ENCODE measurements at places on chromosomes 12 and 14.

DNA sequence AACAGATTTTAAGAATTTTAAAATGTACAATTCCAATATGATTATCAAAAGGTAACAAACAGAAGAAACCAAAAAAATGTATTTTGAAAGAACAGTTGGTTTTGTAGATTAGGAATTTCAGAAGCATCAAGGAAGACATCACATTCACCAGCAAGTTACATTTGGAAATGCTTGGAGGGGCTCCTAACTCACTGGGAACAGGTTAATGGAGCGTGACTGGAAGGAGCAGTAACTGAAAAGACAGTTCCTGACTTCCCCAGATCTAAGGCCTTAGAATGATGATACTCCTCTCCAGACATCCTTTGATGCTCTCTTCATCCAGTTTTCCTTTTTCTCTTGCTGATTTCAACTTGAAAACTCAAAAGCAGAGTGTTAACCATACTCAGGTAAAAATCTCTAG, 220.0 kb upstream of the EGLN3 start:
- DNase-seq: no peak

- no peak for DNase-seq
These were observed 8.5 kb downstream of the C1S start for GRCh38 chr12:7068994-7069346.

DNA sequence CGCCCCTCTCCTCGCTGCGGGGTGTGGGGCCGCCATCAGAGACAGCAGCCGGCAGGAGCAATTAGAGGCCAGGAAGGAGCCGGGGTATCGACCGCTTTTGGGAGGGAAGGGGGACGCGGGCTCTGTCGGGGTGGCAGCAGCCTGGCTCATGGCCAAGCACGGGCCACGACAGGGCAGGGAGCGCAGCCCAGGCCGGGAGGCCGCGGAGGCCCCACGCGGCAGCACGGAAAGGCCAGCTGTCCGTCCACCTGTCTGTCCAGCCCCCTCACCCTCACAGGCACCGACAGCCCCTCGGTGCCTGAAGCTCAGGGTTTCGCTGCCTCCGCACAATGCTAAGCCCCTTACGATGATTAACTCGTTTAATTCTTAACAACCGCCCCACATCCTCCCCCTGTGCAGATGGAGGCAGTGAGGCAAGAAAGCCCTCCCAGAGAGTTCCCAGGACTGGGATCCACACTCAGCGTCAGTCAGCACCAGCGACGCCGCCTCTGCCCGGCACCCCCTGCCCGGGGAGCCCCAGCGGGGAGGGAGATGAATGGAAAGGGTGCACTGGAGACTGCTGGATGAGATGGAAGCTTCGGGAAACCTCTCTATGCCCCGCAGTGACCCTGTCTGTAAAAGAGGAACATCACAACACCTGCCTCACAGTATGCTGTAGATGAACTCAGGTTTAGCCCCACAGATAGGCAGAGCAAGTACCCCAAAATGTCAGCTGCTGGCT, 23.7 kb downstream of the NCOR2 start:
- DNase-seq: no peak

DNA sequence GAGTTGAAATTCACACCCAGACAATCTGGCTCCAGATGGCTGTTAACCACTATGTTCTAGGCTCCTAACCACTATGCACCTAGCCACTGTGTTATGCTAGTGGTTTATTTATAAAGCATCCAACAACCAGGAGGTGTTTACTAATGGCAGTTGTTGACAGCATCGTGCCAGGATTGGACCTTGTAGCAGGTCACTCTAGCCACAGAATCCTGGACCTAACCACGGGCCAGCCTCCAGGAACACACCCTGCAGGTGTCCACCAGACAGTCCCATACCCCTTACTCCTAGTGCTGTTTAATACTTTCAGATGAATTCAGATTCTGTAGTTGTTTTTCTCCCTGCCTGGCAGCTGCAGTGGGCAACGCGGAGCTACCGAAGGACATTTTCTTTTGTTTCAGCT, 109.4 kb upstream of the MYL2 start:
- no peak for DNase-seq

DNA sequence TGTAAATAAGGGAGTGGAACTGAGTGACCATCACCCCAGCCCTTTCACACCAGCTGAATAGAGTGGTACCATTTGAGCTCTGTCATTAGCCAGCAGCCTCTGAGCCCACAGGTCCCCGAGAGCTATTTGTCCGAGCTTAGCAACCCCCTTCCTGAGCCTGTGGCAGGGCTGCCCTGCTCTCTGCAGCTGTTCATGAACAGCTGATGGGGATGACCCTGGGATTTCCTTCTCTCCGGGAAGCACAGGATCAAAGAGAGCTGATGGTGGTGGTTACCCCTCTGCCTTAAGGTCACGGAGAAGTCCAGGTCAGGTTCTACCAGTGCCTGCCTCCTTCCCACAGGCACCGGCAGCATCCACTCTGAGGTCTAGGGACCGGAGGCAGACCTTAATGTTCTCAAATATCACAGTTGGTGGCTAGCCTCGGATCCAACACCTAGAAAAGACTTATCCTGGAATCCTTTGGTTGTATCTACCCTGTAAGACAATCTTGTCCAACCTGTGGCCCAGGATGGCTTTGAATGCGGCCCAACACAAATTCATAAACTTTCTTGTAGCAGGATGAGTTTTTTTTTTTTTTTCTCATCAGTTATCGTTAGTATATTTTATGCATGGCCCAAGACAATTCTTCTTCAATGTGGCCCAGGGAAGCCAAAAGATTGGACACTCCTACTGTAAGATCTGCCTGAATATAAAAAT, 81.1 kb downstream of the ESRRB start:
- no peak for DNase-seq

- DNase-seq: no peak
These were observed 42.4 kb downstream of the ITPK1 start for GRCh38 chr14:93073358-93073707.

- peak; percentile 61 for DNase-seq
These were observed 2.3 kb downstream of the HMGA2 start for GRCh38 chr12:65826353-65827171.

DNA sequence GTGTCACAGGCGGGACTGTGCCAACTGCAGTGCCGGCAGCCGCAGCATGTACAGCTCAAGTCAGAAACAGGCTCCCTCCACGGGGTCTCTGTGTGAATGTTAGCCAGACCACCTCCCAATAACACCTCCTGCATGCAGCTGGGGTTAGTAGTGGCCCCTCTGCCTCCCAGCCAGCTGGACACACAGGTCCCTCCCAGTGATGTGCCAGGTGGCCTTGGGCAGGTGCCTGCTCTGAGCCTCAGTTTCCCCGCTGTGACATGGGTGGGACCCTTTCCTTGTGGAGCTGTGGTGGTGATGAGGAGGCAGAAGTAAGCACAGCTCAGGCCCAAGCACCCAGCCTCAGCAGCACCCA, 139.9 kb downstream of the ADGRD1 start:
- no peak for DNase-seq

GRCh38 chr12:101783150-101783549, 43.9 kb upstream of the SYCP3 start:
- DNase-seq: no peak

DNA sequence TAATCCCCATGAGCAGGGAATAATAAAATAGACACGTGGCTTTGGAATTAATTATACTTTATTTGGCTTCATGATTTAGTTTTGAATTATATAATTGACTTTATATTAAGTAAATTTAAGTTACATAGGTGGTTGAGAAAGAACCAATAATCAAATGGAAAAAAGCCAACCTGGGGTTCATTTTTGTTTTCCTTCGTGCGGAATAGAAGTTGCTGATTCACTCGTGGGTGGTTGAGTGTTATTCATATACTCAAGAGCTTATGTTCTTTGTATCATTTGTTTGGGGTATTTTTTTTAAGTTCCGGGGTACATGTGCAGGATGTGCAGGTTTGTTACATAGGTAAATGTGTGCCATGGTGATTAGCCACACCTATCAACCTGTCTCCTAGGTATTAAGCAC, 58.0 kb downstream of the ZNF664 start:
- DNase-seq: peak; percentile 41

GRCh38 chr14:79413734-79414428, 797.4 kb downstream of the DIO2 start:
- DNase-seq: no peak

DNA sequence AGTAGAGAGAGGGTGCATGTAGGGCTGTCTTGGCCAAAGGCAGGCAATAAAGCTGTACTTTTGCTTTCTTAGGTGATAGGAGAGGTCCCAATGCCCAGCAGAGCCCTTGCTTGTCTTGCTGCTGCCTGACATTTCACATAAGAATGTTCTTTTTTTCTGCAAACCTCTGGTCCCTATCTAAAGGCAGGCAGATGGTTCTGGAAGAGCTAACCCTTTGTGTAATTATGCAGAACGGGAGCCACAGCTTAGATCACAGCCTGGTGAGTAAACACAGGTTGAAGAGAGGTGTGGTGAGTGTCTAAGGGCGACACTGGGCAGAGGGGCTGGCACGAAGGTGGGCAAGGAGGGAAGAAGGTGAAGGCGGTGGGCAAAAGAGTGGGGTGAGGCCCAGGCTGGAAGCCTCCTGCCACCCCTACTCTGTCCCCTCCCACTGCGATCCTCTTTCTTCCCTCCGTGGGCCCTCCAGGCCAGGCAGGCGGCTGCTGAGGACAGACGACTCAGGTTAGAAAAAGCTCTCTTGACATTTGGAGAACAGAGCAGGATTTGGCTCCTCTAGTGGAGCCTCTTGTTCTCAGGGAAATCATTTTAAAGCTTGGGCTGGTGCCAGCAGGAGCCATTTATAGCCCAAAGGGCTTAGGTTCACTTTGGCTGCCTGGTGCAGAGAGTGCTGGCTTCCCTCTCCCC, 42.8 kb downstream of the PRMT8 start:
- peak; percentile 7 for DNase-seq

- DNase-seq: no peak
These were observed 13.9 kb upstream of the LGR5 start for GRCh38 chr12:71425568-71426299.

- DNase-seq: no peak
These were observed 63.8 kb upstream of the PLEKHG7 start for GRCh38 chr12:92639017-92639416.

GRCh38 chr12:42315108-42315507, 10.8 kb downstream of the ZCRB1 start:
- DNase-seq: no peak

DNA sequence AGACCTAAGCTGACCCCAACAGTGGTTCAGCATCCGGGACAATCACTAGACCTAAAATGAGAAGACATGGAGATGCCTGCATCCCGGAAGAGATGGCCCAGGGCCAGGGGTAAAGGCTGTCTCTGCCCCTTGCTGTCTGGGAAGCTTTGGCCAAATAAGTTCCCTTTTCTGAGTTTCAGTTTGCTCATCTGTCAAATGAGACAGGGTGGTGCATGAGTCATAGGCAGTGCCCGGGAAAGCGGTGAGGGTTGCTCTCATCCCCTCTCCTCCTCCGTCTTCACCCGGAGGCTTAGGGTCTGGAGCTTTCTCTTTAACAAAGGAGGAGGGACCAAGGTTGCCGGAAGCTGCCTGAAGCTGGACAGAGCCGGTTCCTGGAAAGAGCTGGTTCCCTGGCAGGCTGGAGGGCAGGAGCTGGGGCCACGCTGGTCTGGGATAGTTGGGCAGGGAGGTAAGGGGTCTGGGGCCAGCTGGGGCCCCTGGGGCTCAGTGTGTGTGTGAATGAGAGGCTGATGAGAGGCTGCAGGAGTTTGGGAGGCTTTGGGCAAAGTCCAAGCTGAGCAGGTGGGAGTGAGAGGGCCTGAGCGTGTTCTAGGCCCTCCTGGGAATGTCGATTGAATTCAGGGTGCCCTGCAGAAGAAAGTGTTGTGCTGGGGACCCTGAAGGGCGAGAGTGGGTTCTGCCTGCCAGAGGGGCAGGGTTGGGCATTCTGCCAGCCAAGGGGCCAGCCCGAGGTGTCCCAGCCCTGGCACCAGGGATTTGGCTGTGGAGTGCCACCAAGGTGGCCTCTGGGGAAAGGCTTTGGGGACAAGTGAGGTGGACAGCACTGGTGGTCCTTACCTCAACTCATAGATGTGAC, at the start of gene SDSL:
SDSL (plus strand) TSS at position 351 of the 856 bp plus-strand sequence. CDS start 5,603 bp downstream, outside the sequence.
- peak; percentile 82 for DNase-seq

GRCh38 chr14:96224480-96225096, 19.9 kb downstream of the BDKRB2 start:
- no peak for DNase-seq

GRCh38 chr12:131114271-131114670, 160.6 kb downstream of the ADGRD1 start:
- DNase-seq: no peak

DNA sequence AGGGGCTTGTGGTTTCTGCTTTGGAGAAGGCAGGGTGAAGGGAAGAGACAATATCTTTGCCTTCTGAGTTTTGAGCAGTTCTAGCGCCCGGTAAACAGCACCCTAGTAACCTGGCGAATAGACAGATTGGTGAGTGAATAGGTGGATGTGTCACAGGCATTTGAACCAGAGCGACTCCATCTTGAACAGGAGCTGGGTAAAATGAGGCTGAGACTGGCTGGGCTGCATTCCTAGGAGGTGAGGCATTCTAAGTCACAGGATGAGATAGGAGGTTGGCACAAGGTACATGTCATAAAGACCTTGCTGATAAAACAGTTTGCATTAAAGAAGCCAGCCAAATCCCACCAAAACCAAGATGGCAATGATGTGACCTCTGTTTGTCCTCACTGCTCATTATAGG, 643.6 kb upstream of the TMEM132C start:
- DNase-seq: no peak

GRCh38 chr12:119249383-119250155, 70.8 kb downstream of the HSPB8 start:
- no peak for DNase-seq

DNA sequence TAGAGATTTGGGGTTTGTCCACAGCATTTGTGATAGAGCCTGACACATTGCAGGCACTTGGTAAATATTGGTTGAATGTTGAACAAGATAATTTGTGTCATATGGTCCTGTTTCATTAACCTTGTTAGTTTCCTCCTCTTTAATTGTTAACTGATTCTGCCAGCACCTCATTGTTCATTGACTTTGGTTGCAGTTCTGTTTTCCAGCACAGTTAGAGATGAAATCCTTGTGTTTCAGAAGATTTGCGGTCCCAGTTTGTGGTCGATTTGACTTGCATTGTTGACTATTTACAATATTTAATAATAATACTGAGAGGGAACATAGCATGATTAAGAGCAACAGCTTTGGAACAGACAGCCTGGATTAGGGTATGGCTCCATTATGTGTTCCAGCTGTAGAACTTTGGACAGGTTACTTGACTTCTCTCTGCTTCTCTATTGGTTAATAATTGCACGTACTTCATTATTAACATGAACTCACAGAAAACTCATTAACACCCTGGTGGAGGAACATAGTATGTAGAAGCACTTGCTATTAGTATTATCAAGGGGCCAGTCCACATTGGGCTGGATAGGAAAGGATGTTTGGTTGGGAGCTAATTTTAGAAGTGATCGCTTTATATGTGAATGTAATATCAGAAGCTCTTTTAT, 8.7 kb downstream of the DRAM1 start:
- DNase-seq: no peak

GRCh38 chr12:795305-795704, 42.9 kb downstream of the WNK1 start:
- DNase-seq: no peak

GRCh38 chr14:55718551-55718950, 138.5 kb downstream of the KTN1 start:
- DNase-seq: no peak
